ENCODE measurements at places on chromosomes 11 and 22. TPM values are rescaled to one million over a fixed set of nuclear protein-coding genes. Genes with fewer than 3 reads are reported as not detected.

TMEM25 gene
- 23.3 TPM for total RNA-seq

DNA sequence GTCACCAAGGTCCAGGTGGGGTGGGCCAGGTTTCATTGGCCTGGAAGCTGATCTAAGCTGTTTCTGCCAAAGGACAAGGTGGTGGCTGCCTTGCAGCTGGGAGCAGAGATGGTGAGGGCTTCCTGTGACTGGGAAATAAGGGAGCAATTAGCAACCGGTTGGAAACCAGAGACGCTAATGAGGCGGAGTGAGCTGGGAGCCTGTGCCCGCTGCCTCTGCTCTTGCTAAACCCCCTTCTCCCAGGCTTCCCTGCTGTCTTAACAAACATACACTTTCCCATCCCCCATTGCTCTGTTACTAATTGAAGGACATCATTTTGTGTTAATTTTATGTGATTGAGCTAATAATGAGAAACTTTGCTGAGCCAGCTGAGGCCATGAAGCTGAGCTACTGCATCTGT is 121.8 kb downstream of the INSC start:
- no peaks in the 10 kb centered on the region for H3K36me3 ChIP-seq
- H3K4me1 ChIP-seq: no peaks in the 10 kb centered on the region
- H3K27me3 ChIP-seq: peaks cover 3% of the 10 kb centered on the region
- H3K27ac ChIP-seq: no peak overlapping the region
- no peak overlapping the region for H3K4me3 ChIP-seq

GRCh38 chr22:16866167-16866566 is 41.0 kb upstream of the XKR3 start:
- H3K36me3 ChIP-seq: no peaks in the 10 kb centered on the region
- no peaks in the 10 kb centered on the region for H3K4me1 ChIP-seq
- H3K27me3 ChIP-seq: no peaks in the 10 kb centered on the region

DNA sequence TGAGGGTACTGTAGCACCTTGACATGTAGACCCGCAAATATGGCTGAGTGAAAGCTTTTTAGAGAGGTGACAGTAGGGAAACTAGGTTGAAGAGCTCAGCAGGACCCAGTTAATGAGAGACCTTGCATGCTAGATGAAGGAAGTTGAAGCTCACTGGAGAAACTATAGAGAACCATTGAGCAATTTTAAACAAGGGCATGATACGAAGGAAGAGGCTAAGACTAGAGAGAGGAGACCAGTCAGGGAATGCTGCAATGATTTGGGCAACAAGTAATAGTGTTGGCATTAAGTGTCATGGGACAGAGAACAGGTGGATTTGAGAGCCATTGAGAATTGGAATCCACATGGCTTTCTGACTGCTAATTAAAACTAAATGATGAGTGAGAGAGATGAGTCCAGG is 4.1 kb downstream of the OLFML1 start:
- peaks cover 36% of the 10 kb centered on the region for H3K4me1 ChIP-seq
- DNase-seq: no peak
- H3K36me3 ChIP-seq: peaks cover 3% of the 10 kb centered on the region
- H3K4me3 ChIP-seq: no peak overlapping the region

- H3K4me1 ChIP-seq: peaks cover 10% of the 10 kb centered on the region
- H3K36me3 ChIP-seq: peaks cover 47% of the 10 kb centered on the region
- DNase-seq: no peak
- H3K4me3 ChIP-seq: no peak overlapping the region
Observed at GRCh38 chr22:46180370-46181137, 30.2 kb downstream of the PPARA start.

DNA sequence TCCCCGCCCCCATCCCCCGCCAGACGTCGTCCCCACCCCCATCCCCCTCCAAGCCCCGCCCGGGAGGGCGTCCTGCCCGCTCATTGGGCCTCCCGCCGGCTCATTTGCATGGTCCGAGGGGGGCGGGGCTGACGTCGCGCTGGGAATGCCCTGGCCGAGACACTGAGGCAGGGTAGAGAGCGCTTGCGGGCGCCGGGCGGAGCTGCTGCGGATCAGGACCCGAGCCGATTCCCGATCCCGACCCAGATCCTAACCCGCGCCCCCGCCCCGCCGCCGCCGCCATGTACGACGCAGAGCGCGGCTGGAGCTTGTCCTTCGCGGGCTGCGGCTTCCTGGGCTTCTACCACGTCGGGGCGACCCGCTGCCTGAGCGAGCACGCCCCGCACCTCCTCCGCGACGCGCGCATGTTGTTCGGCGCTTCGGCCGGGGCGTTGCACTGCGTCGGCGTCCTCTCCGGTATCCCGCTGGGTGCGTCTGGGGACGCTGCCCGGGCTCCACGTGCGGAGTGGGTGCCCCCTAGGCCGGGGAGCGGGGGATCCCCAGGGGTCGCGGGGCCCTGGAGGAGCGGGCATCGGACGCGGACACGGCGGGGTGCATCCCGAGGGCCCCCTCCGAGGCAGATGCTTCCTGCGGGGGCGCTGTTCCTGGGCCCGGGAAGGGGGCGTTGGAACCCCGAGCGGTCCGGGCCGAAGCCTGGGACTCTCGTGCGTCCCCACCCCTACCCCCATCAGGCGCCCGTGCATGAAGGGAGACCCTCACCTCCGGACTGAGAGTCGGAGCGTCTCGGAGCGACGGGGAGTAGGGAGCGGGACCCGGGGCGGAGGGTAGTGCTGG is at the start of gene PNPLA3:
PNPLA3 (plus strand) TSS at position 175 of the 834 bp plus-strand sequence; CDS start at position 282, 107 bp downstream.
- H3K27ac ChIP-seq: peak within 1 kb of the TSS; percentile 85
- DNase-seq: no peak
- H3K27me3 ChIP-seq: no peaks in the 10 kb centered on the region
- H3K4me3 ChIP-seq: peak within 1 kb of the TSS; percentile 71
- peaks cover 2% of the 10 kb centered on the region for H3K36me3 ChIP-seq

GGT5 gene
- total RNA-seq: 37.5 TPM

- H3K4me1 ChIP-seq: peaks cover 14% of the 10 kb centered on the region
- no peak overlapping the region for H3K27ac ChIP-seq
- H3K4me3 ChIP-seq: no peak overlapping the region
- peaks cover 13% of the 10 kb centered on the region for H3K27me3 ChIP-seq
Observed at GRCh38 chr11:64391839-64392238, 32.9 kb downstream of the RPS6KA4 start.

- no peak overlapping the region for H3K4me3 ChIP-seq
- H3K4me1 ChIP-seq: no peaks in the 10 kb centered on the region
- DNase-seq: no peak
- H3K27me3 ChIP-seq: peaks cover 51% of the 10 kb centered on the region
Observed at GRCh38 chr11:44382656-44383240, 72.8 kb upstream of the ALX4 start.

- H3K36me3 ChIP-seq: peaks cover 3% of the 10 kb centered on the region
- H3K4me1 ChIP-seq: peaks cover 27% of the 10 kb centered on the region
Observed at GRCh38 chr11:103368145-103368544, 258.9 kb downstream of the DYNC2H1 start.

- H3K27ac ChIP-seq: peak overlapping the region; percentile 67
- no peak for DNase-seq
- H3K4me3 ChIP-seq: no peak overlapping the region
- H3K36me3 ChIP-seq: peaks cover 37% of the 10 kb centered on the region
- H3K4me1 ChIP-seq: peaks cover 51% of the 10 kb centered on the region
- H3K27me3 ChIP-seq: no peaks in the 10 kb centered on the region
Observed at GRCh38 chr11:128491195-128491936, 96.0 kb downstream of the ETS1 start.

DNA sequence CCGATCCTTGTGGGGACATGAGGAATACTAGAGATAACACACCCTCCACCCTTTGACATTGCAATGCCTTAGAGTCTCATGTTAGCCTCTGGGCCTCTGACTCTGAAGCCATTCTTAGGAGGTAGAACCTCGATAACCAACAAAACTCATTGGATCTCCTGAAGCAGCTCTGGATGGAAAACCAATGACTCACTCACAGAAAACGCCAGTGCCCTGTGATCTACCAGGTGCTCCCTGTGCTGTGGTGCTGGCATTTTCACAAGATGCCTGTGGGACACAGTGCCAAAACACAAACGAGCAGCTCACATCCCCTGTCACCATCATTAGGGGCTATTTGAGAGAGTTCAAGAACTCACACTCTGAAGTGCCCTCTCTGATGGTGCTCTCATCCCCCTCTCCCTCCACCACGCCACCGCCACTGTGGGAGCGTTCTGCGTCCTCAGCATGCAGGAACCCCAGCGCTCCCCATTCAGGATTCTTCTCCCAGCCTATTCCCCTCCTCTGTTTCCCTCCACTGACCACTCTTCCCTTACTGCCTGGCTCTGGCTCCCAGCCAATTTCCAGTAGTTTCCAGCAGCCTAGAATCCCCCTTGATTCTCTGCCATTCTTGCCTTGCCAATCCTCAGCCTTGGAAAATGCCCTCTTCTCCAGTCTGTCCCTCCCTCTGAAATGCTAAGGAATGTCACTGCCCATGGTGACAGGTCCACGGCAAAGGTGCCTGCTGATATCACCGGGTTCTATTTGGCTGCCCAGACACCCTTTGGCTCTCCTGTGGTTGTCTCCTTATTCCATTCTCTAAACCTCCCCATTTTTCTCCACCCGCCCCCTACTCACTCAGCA is 4.7 kb upstream of the POLD4 start:
- no peaks in the 10 kb centered on the region for H3K27me3 ChIP-seq
- DNase-seq: no peak
- H3K4me1 ChIP-seq: peaks cover 48% of the 10 kb centered on the region
- no peak overlapping the region for H3K4me3 ChIP-seq
- H3K36me3 ChIP-seq: peaks cover 2% of the 10 kb centered on the region

- H3K36me3 ChIP-seq: no peaks in the 10 kb centered on the region
- no peaks in the 10 kb centered on the region for H3K4me1 ChIP-seq
- no peak overlapping the region for H3K27ac ChIP-seq
- no peak overlapping the region for H3K4me3 ChIP-seq
- peaks cover 20% of the 10 kb centered on the region for H3K27me3 ChIP-seq
Observed at GRCh38 chr11:120698918-120699317, 187.4 kb downstream of the GRIK4 start.

- H3K4me1 ChIP-seq: no peaks in the 10 kb centered on the region
- peak; percentile 49 for DNase-seq
- no peak overlapping the region for H3K27ac ChIP-seq
Observed at GRCh38 chr11:126514061-126514693, 158.7 kb downstream of the ST3GAL4 start.

DNA sequence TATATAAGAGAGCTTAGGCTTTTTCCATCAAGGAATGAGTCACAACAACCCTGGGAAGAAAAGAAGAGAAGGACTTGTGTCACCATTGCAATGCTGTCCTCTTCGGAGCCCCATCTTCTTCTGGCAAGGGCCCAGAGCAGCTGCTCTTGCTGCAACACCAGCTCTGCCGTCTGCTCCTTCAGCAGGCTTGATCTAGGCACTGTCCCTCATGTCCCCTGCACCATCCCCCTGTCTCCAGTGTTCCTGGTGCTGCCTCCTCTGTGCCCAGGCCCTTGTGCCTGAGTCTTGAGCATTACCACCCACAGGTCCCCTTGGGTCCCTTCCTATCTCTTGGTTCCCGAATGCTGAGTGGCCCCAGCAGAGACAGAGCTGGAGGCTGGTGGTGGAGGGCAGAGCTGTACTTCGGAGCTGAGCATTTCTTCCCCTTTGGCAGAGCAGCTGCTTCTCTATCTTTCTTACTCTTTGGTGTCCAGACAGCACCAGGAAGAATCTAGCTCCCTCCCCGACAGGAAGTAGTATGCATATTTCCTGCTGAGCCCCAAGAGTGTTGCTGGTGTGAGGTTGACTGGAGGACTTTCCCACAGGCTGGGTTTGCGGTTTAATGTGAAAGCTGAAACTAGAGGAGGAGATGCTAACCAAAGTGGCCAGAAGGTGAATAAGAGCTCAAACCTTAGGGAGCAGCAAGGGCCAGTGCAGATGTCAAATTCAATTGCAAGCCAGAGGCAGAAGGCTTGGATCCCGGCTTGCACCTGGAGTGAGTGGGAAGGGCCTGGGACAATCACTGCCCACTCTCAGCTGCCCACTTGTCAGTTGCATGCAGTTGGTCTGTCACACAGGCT is 27.8 kb downstream of the WEE1 start:
- no peak for DNase-seq
- H3K27me3 ChIP-seq: no peaks in the 10 kb centered on the region
- no peak overlapping the region for H3K4me3 ChIP-seq
- peaks cover 19% of the 10 kb centered on the region for H3K4me1 ChIP-seq

PATE2 gene
- total RNA-seq: not detected

DNA sequence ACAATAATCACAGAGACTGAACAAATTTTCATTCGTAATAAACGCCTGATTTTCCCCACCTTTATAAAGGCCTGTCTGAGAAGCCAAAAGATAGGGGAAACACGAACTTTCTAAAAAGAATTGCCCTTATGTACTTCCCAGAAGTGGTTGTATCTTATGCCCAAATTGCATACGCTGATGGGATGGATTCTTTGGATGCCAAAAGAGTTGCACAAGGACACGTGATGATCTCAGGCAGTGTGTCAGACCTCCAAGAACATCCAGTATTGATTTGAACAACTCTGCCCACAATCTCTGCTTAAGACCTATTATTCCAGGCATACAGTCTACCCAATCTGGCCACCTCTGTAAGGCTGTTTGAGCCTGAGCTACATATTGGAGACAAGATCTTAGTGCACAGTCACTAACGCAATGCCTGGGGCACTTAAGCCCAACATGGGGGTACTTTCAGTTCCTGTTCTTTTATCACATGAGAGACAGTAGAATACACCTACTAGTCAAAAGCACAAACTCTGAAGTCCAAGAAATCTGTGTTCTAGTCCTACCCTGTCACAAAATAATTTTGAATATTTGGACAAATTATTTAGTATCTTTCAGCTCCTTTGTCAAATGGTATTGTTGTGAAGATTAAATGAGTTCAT is 38.9 kb downstream of the OR10A6 start:
- H3K27ac ChIP-seq: peak overlapping the region; percentile 86
- no peak overlapping the region for H3K4me3 ChIP-seq
- no peak for DNase-seq
- no peaks in the 10 kb centered on the region for H3K27me3 ChIP-seq

DNA sequence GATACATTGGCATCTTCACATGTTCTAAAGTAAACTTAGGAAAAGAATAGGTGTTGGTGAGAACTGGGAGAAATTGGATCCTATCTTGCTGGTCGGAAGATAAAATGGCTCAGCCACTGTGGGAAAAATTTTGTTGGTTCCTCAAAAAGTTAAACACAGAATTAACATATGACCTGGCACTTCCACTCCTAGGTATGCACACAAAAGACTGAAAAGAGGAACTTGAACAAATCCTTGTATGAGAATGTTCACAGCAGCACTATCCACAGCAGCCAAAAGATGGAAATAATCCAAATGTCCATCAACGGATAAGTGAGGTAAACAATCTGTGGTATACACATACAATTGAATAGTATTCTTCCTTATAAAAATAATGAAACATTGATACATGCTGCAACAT is 4.8 kb upstream of the TPH1 start:
- H3K27ac ChIP-seq: no peak overlapping the region
- H3K4me3 ChIP-seq: no peak overlapping the region
- DNase-seq: no peak
- H3K27me3 ChIP-seq: peaks cover 10% of the 10 kb centered on the region
- H3K4me1 ChIP-seq: peaks cover 23% of the 10 kb centered on the region

DNA sequence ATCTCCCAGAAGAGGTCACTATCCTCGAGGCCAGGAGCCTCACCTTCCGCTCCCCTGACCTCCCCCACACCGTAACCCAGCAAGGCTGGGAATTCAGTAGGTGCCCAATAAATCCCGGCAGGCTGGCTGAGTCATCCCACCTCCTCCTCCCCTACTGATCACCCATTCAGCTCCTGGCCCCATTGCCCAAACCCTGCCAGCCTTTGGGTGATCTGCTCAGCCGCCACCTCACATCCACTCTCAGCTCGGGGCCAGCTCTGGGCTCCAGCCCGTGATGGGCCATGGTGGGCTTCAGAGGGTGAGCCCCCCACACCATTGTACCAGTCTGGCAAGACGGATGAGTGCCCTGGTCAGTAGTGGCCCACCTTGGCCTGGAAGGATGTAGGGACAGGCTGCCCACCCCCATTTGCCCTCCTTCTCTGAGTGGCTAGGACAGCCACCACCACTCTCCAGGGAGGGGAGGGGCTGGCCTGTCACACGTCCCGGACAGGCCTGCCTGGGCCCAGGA is 8.2 kb downstream of the TRPM5 start:
- H3K4me3 ChIP-seq: no peak overlapping the region
- H3K27me3 ChIP-seq: peaks cover 39% of the 10 kb centered on the region
- H3K36me3 ChIP-seq: peaks cover 2% of the 10 kb centered on the region
- peak; percentile 63 for DNase-seq
